ENCODE measurements at places on chromosomes 12 and 14.
A peak's percentile ranks its signal among the peaks of the same experiment; 100 is the strongest.

DNA sequence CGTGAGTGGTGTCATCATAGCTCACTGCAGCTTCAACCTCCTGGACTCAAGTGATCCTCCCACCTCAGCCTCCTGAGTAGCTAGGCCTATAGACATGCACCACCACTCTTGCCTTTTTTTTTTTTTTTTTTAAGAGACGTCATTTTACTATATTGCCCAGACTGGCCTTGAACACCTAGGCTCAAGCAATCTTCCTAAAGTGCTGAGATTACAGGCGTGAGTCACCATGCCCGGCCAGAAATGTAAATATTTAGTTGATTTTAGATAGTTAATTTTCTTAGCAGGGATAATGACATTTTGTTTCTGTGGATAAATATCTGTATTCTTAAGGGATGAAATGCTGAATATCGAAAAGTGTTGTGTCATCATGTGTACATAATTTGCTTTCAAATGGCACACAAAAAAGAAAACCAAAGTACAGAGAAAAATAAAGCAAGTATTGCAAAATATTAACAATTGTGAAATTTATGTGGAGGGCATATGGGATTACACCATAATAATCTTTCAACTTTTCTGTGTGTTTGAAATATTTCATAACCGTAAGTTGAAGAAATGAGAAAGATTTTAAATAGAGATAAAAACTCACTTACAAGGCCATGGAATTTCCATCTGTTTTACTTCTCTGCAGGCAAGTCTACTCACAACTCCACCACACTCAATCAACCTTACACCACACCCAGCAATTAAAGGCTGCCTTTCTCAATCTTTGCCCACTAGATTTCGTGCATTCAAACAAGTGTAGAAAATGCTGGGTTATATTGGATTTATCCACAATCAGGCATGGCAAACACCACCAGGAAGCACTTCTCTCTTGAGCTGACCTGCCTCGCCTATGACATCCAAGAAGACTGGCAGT is 93.7 kb downstream of the SPTSSA start:
- DNase-seq, result no peak

DNA sequence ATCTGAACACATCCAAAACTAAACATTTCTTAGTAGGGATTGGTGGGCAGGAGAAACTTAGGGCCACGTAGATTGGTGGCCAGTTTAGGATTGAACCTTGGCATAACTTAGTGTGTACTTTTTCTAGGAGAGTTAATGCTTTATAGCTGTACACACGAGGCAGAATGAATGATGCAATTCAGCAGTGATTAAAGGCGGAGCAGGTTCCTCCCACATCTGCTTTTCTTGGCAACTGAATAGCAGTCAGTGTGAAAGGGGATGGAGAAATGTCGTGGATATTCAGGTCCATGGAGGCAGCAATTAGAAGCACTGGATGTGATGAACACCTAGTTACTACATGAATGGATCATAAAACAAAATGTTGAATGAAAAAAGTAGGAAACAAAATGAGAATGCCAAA is 493.8 kb downstream of the FUT8 start:
- DNase-seq, result no peak

GRCh38 chr12:4052691-4053090 is 179.5 kb upstream of the PARP11 start:
- no peak for DNase-seq

DNA sequence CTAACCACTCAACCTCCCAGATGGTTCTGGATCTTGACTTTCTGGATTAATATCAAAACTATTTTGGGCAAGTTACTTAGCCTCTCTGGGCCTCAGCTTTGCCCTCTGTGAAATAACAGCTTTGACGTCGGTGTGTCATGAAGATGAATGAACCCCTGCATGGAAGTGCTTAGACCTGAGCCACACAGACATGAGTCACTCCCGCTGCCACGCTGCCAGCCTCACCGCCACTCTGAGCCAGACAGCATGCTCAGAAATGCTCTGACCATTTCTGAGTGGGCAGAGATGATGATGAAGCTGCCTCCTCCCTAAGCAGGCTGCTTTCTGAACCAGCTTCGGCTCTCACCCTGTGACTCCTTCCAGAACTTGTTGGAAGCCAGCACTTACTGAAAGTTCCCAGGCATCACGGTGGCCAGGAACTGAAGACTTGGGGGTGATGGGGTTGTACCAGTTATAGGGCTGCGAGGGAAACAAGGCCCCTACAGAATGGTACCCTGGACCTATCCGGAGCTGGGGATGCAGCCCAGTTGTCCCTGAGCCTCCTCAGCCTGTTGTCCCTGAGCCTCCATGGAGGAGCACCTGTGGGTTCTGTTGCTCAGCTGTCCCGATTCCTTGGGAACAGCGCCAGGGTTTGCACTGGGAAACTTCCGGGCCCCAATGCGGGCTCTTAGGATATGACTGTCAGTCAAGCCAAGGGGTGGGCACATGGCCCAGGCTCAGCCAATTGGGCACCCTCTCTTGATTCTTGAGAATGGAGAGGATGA is 2.0 kb upstream of the CCDC197 start:
- DNase-seq, result no peak

DNA sequence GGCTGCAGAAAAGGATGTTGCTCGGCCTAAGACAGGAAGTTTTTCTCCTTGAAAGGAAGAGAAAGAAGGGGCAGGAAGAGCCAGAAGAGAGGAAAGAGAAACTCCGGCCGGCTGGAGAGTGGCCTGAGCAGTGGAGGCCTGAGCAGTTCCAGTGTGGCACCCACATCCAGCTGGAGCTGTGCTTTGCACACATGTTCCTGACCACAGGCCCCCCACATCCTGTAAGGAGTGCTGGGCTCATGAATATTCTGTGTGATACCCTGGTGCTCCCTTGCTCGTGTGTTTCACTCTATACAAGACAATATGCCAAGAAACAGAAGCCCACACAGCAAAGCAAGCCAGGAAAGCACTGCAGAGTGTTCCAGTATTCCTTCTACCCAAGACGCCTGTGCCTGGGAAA is 27.1 kb downstream of the POLE start:
- DNase-seq, result no peak

DNA sequence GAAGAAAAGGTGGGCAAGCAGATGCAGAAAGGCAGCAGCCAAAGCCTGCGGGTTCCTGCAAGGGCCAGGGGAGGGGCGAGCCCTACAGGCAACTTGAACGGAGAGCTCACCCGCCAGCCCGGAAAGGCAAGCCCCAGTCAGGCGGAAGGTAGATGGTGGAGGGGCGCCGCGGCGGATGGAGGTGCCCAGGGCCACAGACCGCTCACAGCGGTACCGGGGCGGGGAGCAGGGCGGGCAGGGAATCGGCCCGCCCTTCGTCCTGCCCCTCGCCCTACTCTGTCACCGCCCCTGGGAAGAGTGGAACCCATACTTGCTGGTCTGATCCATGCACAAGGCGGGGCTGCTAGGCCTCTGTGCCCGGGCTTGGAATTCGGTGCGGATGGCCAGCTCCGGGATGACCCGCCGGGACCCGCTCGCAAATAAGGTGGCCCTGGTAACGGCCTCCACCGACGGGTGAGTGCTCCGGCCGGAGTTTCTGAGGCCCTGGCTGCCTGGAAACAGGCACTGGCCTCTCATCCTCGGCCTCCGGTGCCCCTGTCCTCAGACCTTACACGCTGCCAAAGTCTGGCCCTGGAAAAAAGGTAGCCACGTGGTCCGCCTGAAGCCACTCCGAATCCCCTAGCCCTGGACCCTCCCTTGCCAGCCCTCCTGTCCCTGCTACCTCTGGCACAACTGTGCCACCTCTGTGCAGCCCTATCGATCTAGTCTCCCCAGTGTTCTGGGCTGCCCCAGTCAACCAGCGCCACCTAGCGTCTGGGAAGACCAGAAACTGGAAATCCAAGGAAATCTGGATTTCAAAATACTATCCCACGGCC is at the start of gene DHRS4:
TSS of gene DHRS4 (plus strand) at position 307 of the 815 bp plus-strand sequence. CDS start at position 326, 19 bp downstream.
- peak; percentile 38 for DNase-seq

- peak; percentile 17 for DNase-seq
These were observed 32.1 kb downstream of the DEPDC4 start for GRCh38 chr12:100234591-100235304.

- DNase-seq, result no peak
These were observed 6.9 kb upstream of the KRT74 start for GRCh38 chr12:52580496-52580895.

DNA sequence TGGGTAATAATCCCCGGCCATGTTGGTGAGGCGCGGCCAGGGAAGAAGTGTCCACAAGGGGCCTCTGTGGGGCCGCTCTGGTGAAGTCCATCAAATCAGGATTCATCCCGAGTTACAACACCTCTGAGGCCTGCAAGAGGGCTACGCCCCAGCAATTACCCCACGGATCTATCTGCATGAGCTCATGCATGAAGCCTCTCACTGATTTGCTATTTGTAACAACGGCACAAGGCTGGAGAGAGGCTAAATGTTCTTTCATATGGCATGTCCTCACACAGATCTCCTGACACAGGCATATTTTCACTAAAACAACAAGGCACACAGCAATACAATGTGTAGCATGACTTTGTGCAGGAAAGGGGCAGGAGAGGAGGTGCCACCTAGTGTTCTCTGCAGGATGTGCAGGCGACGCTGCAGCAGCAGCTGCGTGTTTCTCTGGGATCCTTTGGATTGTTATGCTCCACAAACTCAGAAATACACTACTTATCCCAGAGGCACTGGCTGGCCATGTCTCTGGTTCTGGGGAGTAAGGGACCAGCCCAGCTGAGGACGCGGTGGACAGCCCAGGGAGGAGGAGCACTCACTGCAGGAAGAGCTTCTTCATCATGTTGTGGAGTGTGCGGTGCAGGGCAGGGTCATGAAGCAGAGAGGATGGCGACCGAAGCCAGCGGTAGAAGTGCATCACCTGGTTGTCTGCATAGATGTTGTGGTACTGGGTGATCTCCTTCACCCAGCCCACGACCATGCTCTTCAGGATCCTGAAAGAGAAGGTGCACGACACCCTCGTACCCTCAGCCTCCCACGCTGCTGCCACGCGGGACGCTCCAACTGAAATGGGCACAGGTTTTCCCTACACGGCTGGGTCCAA is 20.2 kb downstream of the P2RX2 start:
- peak; percentile 20 for DNase-seq
